Activated CD4-positive, alpha-beta T cell treated with anti-CD3 and anti-CD28 coated beads, Interleukin-2, amount 10 ng/mL, durations not matched to agents 7 days and 5 days (primary cell): ENCODE measurements at places on chromosomes 1 and 21.
A peak's percentile ranks its signal among the peaks of the same experiment; 100 is the strongest.

- no peak for DNase-seq
Measured at GRCh38 chr1:194870860-194871259, 1684.4 kb upstream of the B3GALT2 start.

DNA sequence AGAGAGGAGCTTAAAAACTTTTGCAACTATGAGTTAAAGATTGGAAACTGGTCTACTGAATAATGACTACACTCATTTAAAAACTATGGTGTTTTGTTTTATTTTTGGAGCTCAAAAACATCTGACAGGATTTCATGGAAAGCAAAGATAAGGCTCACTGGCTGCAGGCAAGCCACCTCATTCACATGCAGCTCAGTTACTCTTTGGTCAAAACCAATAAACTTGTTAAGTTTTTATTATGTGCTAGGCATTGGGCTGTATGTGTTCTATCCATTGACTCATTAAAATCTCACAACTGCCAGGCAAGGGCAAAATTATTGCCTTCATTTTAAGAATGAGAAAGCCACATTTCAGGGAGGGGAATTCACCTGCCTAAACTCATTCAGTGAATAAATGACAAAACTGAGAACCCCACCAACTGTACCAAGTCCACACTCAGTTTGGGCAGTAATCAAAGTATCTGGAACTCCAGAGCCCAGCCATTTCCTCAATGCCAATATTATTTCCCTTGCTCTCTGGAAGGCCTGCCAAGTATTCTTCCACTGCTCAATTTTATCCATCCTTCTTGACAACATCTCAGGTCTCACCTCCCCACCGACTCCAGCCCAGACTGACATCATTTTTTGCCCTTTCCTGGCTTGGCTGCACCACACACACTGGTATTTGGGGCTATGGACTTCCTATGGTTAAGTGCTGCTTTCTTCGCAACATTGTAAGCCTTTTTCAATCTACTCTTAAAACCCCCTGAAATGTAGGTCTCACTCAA, 401.1 kb upstream of the NFIA start:
- no peak for DNase-seq

GRCh38 chr1:198564716-198565115, 24.2 kb upstream of the ATP6V1G3 start:
- DNase-seq, result peak; percentile 42

DNA sequence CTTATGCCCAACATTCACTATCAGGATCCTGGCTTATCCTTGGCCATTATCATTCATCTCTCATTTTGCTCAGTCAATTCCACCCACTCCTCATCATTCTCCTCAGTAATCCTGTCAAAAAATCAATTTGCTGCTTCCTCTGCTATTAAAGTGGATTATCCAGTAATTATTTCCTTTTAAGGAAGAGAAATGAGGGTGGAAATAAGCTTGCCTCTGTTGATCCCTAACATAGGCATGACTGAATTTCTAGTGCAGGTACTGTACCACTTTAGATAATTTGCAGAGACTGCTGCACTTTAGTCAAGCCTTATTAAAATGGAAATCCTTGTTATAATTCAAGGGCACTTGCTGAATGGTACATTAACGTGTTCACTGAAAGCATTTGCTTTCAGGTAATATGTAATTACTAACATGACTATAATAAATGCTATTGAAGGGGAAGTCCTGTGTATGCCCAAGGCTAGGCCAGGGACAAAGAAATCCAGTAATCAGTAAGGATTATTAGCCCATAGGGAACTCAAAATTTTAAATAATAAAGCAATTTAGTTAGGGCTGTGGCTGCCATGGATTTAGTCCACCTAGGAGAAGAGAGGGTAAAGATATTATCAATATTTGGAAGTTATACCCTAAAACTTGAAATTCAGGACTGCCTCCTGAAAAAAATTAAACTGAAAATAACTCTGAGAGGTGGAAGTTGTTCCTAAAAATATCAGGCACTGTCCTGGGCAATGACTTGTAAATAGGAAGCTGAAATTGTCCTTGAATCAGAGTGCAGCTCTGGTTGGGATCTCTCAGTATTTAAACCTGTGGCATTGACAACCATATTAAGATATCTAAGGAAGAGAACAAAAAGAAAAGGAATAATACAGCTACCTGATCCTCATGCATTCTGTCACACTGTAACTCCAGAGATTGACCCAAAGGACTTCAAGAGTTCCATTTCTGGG, 43.4 kb downstream of the RGS2 start:
- DNase-seq, result no peak

GRCh38 chr1:235225299-235225698, 64.2 kb upstream of the RBM34 start:
- no peak for DNase-seq
